NCI-H446 (cell line): ENCODE measurements at places on chromosomes 7 and 10.
A peak's percentile ranks its signal among the peaks of the same experiment; 100 is the strongest.

- DNase-seq = no peak
These were observed 133.2 kb downstream of the PKD1L1 start for GRCh38 chr7:47814905-47815613.

- DNase-seq = no peak
These were observed 72.5 kb upstream of the LRRN3 start for GRCh38 chr7:111018447-111018846.

- peak; percentile 7 for DNase-seq
These were observed 69.1 kb upstream of the MXI1 start for GRCh38 chr10:110138197-110138812.

GRCh38 chr10:100811261-100811660 is 65.9 kb downstream of the PAX2 start:
- DNase-seq = no peak

DNA sequence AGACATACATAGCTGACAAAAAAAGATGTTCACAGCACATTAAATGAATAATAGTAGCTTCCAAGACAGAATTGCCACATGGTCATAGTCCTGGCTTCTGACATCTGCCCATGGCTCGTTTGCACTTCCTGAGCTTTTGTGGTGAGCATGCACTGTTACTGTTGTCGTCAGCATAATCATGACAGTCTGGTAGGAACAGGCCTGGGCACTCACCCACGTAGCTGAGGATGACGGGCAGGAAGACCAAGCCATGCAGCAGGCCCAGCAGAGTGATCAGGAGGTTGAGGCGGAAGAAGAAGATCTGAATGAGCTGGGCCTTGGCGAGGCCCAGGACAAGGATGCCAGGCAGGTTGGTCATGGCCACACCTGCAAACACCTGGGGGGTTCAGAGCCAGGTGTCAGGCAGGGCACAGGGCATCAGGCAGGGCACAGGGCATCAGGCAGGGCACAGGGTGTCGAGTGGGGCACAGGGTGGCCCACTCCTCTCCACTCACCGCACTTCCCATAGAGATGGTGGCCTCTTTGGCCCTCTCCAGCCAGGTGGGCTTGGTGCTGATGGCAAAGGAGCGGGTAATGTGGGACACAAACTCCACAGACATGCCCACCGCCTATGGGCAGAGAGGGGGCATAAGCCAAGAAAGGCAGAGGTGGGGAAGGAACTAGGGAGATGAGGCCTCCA is 25.3 kb upstream of the NUDCD3 start:
- DNase-seq = no peak

DNA sequence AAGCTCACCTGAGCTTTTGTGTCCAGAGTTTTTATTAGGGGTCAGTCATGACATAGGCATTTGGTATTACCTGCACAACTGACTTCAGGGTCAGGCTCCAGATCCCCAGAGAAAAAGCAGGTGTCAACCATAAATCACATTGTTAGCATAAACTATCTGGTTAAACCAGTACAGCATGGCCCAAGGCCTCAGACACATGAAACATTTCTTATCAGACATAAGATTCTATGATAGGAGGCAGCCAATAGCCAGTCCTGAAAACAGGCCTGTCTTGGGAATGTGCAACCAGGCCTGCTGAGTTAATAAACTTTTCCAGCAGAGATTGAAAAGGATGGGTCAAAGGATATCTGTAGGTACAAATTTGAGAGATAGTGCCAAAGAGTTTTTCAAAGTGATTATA is 116.1 kb downstream of the TPST1 start:
- no peak for DNase-seq

DNA sequence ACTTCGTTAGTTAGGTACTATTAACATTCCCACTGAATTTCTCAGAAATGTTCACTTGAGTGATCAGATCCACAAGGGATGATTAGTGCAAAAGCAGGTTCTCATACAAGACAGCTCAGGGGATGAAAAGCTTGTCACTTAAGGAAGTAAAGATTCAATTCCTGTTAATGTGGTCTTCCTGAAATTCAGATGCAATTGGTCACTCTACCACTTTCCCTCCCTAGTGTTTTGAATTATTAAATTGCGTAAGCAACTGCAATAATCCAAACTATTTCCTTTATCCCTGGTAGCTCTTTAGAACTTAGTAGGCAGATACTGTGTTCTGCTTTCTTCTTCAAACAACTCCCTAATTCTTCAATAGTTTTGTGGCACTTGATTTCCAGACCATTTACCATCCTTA is 121.4 kb downstream of the MAGI2 start:
- DNase-seq = no peak

DNA sequence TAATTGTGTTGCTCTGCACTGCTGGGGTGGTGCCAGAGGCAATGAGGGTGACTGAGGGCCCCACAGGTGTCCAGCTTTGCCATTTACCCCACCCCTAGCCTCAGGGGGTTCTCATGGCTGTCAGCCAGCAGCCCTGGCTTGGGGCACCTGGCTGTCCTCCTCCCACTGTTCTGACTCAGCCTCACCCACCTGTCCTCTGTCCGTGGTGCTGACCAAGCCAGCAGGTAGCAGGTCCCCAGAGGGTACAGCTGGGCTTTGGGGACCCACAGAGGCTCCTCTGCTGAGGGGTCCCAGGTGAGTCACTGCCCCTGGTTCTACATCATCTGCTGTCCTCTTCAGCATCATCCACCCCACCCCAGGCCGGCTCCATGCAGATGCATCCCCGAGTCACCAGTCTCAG is 32.2 kb upstream of the ZNF716 start:
- no peak for DNase-seq

DNA sequence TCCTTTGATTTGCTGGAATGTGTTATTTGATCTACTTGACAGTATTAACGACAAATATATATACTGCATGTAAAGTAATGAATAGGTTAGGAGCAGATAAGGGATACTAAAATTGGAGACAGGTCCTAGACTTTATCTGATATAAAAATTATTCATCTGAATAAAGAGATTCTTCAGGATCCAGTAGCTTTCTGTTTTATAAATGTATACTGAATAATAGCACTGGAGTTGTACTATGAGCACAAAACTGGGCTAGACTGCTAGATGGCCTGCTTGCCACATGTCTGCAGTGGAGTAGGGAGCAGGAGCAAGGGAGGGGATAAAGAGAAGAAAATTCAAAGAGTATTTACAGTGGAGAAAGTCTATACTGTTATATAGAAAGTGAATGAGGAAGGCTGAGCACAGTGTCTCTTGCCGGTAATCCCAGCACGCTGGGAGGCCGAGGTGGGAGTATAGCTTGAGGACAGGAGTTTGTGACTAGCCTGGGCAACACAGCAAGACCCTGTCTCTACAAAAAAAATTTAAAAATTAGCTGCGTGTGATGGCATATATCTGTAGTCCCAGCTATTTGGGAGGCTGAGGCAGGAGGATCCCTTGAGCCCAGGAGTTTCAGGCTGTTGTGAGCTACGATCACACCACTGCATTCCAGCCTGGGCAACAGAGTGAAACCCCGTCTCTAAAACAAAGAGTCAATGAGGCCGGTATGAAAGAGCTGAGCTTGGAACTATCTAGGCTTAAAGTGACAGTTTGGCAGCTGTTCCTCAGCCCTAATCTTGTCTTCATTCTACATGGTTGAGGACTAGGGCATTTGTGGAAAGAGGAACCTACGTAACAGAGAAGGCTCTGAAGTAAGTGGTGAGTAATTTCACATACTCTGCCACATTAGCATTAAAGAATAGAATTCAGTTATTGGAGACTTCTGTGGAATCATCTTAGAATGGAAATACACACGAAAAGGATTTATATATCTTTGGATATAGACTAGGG is 41.8 kb downstream of the CD36 start:
- DNase-seq = no peak

GRCh38 chr10:118810796-118811505 is 56.2 kb upstream of the CACUL1 start:
- DNase-seq = no peak

GRCh38 chr7:151232917-151233701 is 826 bp downstream of the CHPF2 start:
- DNase-seq = no peak

DNA sequence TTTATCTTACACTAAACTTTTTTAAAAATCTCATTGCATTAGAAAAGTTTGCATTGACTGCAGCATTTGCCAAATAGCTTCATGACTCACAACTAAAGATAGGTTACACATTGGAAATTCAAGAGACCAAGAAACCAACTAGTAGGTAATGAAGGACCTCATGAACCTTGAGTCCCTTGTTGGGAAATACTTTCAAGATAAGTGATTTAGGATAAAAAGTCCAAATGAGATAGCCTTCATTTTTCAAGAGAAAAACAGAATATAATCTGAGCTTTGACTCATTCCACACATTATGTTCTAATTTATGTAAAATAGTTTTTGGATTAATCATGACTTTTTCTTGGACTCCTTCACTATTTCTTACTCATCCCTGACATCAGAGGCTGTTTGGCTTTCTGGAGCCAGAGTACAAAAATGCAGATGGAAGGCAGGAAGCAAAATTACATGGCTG is 13.1 kb upstream of the LIPF start:
- DNase-seq = no peak

GRCh38 chr10:21161647-21162046 is 264.5 kb upstream of the NEBL start:
- DNase-seq = no peak

DNA sequence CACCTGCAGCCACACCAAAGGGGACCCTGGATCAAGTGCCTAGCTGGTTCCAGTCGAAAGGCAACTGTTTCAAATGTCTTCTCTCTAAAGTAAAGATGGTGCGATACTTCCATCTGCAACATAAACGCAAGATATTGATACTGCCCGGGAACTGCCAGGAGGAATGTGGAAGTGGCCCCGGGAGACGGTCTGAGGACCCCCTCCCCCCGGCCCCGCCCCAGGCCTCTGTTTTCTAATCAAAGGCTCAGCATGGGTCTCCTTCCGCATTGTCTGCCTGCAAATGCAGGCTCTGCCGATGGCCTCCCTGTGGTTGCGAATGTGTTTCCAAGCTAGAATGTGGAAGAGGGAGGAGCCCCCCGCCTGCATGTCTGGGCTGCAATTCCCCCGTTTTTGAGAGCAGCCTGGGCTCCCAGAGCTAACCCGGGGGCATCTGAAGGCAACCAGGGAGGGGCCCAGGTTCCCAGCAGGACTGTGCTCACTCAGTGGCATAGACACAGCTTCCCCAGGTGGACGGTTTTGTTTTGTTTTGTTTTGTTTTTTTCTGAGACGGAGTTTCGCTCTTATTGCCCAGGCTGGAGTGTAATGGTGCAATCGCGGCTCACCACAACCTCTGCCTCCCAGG is 223.9 kb upstream of the PPP2R2D start:
- no peak for DNase-seq

DNA sequence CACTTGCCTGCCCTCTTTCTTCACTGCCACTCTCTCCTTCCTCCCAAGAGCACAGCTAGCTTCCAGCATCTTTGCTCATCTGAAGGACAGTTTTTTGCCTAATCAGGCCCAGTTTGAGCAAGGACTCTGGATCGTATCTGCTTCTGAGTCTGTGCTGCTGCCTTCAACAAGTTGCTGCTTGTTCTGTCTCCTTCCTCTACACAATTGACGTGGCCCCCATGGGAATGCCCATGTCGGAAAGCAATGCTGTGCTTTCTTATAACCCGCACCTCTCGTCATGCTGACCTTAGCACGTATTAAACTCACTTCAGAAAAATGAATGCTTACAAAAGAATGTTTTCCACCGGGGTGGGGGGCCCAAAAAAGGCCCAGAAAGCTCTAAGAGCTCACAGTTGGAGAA is 324.7 kb upstream of the C7orf33 start:
- no peak for DNase-seq

DNA sequence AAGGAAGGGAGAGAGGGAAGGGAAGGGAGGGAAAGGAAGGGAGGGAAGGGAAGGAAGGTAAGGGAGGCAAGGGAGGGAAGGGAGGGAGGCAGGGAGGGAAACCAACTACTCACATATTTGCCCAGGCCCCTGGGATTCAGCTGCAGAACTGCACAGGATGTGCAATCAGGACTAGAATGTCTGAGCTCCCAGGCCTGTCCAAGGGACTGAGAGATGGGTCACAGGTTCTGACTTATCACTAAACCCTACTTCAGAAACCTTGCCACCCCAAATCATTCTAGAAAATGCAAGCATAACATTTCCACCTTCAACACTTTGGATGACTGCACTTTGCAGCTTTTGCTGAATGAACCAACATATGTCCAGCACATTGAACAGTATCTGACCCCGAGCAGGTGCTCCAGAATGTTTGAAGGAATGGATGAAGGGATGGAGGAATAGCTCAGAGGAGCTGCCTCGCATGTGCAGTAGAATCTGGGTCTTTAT is 245.3 kb downstream of the KCNMA1 start:
- DNase-seq = no peak

GRCh38 chr10:85647741-85648140 is 718.9 kb downstream of the GRID1 start:
- DNase-seq = no peak

DNA sequence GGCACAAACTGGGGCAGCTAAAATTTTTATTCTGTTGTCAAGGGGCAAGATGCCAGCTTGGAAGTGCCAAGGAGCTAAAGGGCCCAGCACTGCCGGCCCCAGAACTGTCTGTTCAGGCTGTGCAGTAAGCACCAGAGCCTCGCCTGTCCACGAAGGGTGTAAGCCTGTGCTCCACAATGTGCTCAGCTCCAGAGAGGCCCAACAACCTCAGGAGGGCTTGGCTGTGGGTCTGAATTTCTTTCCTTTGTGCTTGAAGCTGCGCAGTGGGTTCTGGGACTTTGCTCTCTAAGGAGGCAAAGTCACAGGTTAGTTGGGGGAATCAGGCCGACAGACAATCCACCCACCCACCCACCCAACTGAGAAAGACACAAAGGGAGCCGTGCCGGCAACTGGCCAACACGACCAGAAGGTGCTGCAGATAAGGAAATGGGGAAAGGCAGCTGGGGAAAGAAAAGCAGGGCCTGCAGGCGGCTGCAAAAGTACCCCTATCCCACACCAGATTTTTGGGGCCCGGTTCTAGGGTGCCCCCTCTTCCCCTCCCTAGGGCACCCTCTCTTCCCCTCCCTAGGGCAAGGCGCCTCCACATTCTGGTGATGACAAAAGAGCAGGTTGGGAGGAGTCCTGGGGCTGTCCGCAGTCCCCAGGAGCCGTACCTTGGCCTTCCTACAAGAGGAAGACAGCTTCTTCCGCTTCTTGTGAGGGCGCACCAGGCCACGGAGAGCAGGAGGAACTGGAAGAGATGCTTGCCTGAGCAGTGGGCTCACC is 7.7 kb downstream of the DDX56 start:
- DNase-seq = no peak

- no peak for DNase-seq
These were observed 144.0 kb downstream of the ZMYND11 start for GRCh38 chr10:279232-279631.

DNA sequence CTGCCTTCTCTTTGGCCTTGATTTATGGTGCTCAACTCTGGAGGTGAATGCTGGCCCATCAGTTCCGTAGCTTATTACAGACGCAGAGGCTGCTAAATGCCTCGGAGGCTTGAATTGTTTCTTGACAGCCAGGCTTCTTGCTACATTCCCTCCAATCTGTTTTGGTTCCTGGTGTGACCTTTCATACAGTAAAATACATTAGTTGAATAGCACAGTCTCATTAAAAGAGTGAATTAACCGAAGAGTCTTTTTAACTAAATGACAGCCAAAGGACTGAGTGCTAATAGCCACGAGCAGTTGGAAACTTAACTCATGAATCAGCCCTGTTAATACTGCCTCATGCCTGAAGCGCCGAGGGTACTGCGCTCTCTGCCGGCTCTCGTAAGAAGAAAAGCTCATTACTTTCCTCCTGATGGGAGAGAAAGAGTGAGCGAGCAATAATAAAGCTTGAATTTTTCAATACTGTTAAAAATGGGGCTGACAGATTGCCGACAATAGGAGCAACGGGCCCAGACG is 236.4 kb upstream of the GPR26 start:
- DNase-seq = no peak

GRCh38 chr7:111953611-111954010 is 252.6 kb downstream of the DOCK4 start:
- peak; percentile 22 for DNase-seq

- DNase-seq = no peak
These were observed 114.2 kb downstream of the AVL9 start for GRCh38 chr7:32609463-32609862.

GRCh38 chr10:78299851-78300468 is 266.3 kb downstream of the RPS24 start:
- no peak for DNase-seq
